ENCODE measurements at places on chromosomes 5 and 9.

- no peak for DNase-seq
Measured at GRCh38 chr5:125199968-125200865, 453.8 kb upstream of the ZNF608 start.

DNA sequence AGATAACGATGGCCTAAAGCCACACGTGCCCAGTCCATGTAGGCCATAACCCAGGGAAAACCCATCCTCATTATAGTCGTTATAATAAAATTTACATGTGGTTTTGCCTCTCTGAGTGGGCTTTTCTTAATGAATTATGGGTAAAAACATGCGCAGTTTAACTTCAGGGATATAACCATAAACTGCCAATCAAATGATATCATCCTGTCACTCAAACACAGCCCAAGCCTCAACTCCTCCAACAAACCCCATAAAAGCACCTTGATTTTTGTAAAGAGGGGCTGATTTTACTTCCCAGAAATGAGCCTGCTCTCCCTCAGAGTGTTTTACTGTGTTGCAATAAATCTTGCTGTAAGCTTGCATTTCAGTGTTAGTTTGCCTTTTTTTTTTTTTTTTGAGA is 15.8 kb upstream of the SETX start:
- no peak for DNase-seq

- no peak for DNase-seq
Measured at GRCh38 chr5:22663134-22663533, 190.0 kb downstream of the CDH12 start.

GRCh38 chr5:91983869-91984268 is 600.8 kb upstream of the ARRDC3 start:
- no peak for DNase-seq

DNA sequence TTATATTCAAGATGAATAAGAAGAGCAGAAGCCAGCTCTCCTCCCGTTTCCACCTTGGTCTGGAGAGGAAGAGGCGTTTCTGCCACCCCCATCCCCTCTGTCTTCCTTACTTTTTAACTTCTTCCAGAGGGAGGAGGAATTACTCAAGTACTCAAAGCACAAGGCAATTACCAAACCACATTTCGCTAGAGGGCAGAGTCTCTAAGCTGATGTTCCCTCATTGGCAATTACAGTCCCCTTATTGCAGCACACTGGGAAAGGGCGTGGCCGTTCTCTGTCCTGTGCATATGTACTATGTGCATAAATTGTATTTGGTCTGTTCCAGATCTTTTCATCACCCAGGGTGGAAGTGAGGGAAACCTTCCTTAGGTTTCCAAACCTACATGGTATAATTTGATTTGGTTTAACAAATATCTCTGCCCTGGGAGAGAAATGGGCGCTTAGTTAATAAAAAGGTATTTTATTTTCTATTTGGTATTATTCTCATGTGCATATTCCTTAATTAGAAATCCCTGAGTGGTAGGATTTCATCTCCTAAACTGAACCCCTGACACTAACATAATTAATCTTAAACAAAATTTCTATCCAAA is 29.8 kb upstream of the ALDOB start:
- no peak for DNase-seq

All from T1000 (cell line).